Type B pancreatic cell (in vitro differentiated cells): ENCODE measurements at places on chromosomes 3 and 15. TPM values are rescaled to one million over a fixed set of nuclear protein-coding genes. Genes with fewer than 3 reads are reported as not detected.

- H3K4me3 ChIP-seq, result no peak overlapping the region
- peaks cover 12% of the 10 kb centered on the region for H3K4me1 ChIP-seq
- no peak for DNase-seq
- no peak overlapping the region for H3K27ac ChIP-seq
These were observed 1090.9 kb downstream of the TBL1XR1 start for GRCh38 chr3:176106380-176106779.

DNA sequence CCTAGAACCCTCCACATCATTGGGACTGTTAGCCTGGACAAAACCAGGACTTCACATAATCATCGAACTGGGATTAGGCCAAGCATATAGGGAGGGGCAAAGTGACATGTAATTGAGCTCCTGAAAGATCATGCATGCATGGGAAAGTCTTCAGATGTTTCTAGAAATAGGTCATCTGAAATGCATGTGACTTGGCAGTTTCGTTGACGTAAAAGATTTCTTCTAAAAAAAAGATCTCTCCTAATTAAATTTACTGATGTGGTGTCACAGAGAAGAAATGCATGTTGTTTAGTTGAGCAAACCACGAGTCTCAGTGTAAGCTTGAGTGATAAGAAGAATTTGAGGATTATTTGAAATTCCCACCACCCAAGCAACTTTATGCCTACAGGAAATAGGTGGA is 70.0 kb upstream of the LIMD1 start:
- no peaks in the 10 kb centered on the region for H3K27me3 ChIP-seq
- no peak for DNase-seq
- no peak overlapping the region for H3K4me3 ChIP-seq
- H3K4me1 ChIP-seq, result no peaks in the 10 kb centered on the region
- no peak overlapping the region for H3K27ac ChIP-seq
- peaks cover 9% of the 10 kb centered on the region for H3K36me3 ChIP-seq

GRCh38 chr3:195859846-195860411 is 48.2 kb upstream of the MUC4 start:
- no peak overlapping the region for H3K27ac ChIP-seq
- H3K4me1 ChIP-seq, result peaks cover 20% of the 10 kb centered on the region
- no peaks in the 10 kb centered on the region for H3K36me3 ChIP-seq
- no peak for DNase-seq
- H3K27me3 ChIP-seq, result peaks cover 4% of the 10 kb centered on the region

- H3K4me1 ChIP-seq, result peaks cover 3% of the 10 kb centered on the region
- no peaks in the 10 kb centered on the region for H3K36me3 ChIP-seq
- no peak for DNase-seq
These were observed 26.4 kb upstream of the GABPB1 start for GRCh38 chr15:50381438-50381837.

DNA sequence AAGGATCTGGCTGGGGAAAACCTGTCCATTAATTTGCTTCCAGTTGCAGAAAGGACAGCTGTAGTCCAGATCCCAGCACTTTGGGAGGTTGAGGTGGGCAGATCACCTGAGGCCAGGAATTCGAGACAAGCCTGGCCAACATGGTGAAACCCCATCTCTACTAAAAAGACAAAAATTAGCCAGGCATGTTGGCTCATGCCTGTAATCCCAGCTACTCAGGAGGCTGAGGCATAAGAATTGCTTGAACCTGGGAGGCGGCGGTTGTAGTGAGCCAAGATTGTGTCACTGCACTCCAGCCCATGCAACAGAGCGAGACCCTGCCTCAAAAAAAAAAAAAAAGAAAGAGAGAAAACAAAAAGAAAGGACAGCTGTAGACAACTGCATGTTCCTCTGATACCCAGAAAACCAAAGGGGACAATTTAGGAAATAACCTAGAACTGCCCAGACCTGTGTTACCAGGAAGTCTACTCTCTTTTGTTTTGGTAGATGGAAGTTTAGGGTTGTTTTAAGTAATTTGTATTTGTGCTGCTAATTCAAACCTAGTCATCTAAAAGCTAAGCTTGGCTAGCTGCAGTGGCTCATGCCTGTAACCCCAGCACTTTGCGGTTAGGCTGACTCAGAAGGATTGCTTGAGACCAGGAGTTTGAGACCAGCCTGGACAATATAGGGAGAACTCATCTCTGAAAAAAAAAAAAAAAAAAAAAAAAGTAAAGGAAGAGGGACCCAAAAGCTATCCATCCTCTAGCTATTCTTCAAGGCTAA is 22.7 kb downstream of the EXD1 start:
- no peak for DNase-seq
- no peaks in the 10 kb centered on the region for H3K4me1 ChIP-seq
- H3K36me3 ChIP-seq, result no peaks in the 10 kb centered on the region
- H3K27me3 ChIP-seq, result peaks cover 3% of the 10 kb centered on the region
- peak overlapping the region; percentile 61 for H3K27ac ChIP-seq
- H3K4me3 ChIP-seq, result no peak overlapping the region

The PATL2 gene
- 1.0 and 1.2 TPM in 2 replicates for total RNA-seq

GRCh38 chr15:77647961-77648360 is 15.2 kb upstream of the LINGO1 start:
- peaks cover 10% of the 10 kb centered on the region for H3K27me3 ChIP-seq
- H3K27ac ChIP-seq, result no peak overlapping the region
- DNase-seq, result no peak
- H3K4me3 ChIP-seq, result no peak overlapping the region

- H3K4me3 ChIP-seq, result no peak overlapping the region
- peaks cover 19% of the 10 kb centered on the region for H3K4me1 ChIP-seq
- DNase-seq, result no peak
These were observed 93.2 kb upstream of the ARHGEF3 start for GRCh38 chr3:56894881-56895431.

DNA sequence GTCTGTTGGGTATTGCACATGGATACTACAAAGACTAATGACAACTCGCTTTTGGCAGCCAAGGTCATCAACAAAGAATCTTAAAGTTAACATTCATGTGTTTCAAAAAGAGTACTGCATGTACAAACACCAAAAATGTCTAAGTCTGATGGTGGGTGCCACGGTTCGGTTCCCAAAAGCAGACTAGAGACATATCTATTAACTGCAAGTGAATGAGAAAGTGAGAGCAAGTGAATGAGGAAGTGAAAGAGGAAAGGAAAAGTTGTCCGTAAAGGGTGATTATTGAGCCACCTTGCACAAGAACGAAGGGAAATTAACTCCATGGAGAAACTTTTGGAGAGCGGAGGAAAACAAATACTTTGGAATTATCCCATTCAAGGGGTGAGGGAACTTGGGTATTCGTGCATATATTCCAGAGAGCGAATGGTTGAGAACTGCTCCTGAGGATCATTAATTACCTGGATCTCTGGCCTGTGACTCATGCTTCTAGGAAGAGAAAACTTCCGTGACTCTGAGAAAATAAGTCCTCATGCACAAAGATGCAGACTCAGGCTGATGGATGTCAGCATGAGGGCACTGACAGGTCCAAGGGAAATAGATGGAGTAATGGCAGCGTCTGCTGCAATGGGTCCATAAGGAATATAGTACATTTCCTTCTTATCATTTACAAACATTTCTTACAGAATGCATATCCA is 336.5 kb upstream of the TGFBR2 start:
- no peaks in the 10 kb centered on the region for H3K27me3 ChIP-seq
- H3K4me1 ChIP-seq, result peaks cover 18% of the 10 kb centered on the region

GRCh38 chr3:62874711-62875557 is at the start of gene CADPS:
Gene CADPS, minus strand, starts transcription at chr3:62875416. Its CDS starts 387 bp downstream, at chr3:62875029.
- no peaks in the 10 kb centered on the region for H3K36me3 ChIP-seq
- peaks cover 85% of the 10 kb centered on the region for H3K27me3 ChIP-seq
- peaks cover 12% of the 10 kb centered on the region for H3K4me1 ChIP-seq

GRCh38 chr15:64891561-64891960 is 20.1 kb upstream of the ANKDD1A start:
- no peaks in the 10 kb centered on the region for H3K36me3 ChIP-seq
- no peak for DNase-seq
- H3K4me1 ChIP-seq, result peaks cover 39% of the 10 kb centered on the region
- no peaks in the 10 kb centered on the region for H3K27me3 ChIP-seq
- H3K27ac ChIP-seq, result no peak overlapping the region

GRCh38 chr15:54307252-54307902 is 329.1 kb downstream of the UNC13C start:
- H3K27ac ChIP-seq, result no peak overlapping the region
- H3K4me1 ChIP-seq, result no peaks in the 10 kb centered on the region
- H3K27me3 ChIP-seq, result no peaks in the 10 kb centered on the region
- H3K36me3 ChIP-seq, result no peaks in the 10 kb centered on the region
- DNase-seq, result no peak

The ITIH4 gene
- 4.1 and 14.0 TPM in 2 replicates for total RNA-seq

DNA sequence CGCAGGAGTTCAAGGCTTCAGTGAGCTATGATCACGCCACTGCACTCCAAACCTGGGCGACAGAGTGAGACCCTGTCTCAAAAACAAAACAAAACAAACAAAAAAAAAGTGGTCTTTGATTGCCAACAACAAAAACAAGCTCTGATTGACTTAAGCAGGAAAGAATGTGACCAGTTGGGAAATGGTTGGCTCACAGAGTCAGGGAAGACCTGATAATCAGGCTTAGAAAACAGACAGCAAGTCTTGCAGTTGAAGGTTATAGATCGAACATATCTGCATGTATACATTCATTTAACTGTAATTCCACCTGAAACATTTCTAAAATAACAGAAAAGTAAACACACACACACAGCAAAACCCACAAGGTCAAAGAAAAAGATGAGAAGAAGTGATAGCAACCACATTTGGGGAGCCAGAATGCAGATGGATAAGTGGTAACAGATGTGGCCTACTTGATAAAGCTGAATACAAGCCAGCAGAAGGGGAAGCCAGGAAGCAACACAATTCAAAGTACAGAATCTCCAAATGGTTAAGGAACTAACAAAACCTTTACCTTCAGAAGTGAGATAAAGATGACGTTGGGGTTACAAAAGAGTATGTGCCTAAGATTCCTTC is 699.9 kb upstream of the ZNF385D start:
- H3K27ac ChIP-seq, result no peak overlapping the region
- peaks cover 3% of the 10 kb centered on the region for H3K27me3 ChIP-seq
- H3K4me1 ChIP-seq, result peaks cover 16% of the 10 kb centered on the region
- no peak overlapping the region for H3K4me3 ChIP-seq

The DPPA4 gene
- total RNA-seq, result 1.5 and 14.9 TPM in 2 replicates

The DISP2 gene
- total RNA-seq, result 1.5 and 1.8 TPM in 2 replicates

The ADAMTSL3 gene
- 1.9 and 2.4 TPM in 2 replicates for total RNA-seq

GRCh38 chr3:8223766-8224165 is 277.9 kb upstream of the LMCD1 start:
- peaks cover under 1% of the 10 kb centered on the region for H3K4me1 ChIP-seq
- no peaks in the 10 kb centered on the region for H3K27me3 ChIP-seq
- no peaks in the 10 kb centered on the region for H3K36me3 ChIP-seq

- H3K27ac ChIP-seq, result no peak overlapping the region
- H3K36me3 ChIP-seq, result peaks cover 27% of the 10 kb centered on the region
- DNase-seq, result no peak
These were observed 54.6 kb downstream of the CCR4 start for GRCh38 chr3:33006081-33006480.

DNA sequence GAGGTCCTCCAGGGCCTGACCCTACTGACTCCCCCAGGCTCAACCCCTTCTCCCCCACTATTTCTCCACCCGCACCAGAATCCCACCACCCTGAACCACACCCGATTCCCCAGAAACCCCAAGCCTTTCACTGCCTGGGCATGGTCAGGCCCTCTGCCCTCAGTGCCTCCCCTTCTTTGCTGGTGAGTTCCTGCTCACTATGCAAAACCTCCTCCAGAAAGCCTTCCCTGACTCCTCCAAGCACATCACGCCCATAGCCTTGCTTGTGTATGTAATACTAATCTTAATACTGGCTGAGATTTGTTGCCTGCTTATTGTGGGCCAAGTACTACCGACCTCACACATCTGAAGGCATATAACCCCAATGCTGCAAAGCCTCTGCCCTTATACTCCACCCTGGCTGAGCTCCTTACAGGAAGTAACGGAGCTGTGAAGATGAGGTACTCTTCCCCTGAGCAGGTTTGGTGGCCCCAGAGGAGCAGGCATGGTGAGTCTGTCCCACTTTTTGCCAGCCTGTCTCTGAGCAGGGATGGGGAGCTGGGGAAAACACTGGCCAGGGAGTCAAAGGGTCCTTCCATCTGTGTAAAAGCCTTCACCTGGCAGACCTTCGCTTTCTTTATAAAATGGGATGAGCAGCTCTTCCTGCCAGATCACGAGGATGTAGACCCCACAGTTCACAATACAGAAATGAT is 9.5 kb downstream of the RAB6B start:
- H3K27me3 ChIP-seq, result no peaks in the 10 kb centered on the region
- DNase-seq, result no peak
- H3K36me3 ChIP-seq, result peaks cover 3% of the 10 kb centered on the region
- H3K27ac ChIP-seq, result no peak overlapping the region
- no peaks in the 10 kb centered on the region for H3K4me1 ChIP-seq

DNA sequence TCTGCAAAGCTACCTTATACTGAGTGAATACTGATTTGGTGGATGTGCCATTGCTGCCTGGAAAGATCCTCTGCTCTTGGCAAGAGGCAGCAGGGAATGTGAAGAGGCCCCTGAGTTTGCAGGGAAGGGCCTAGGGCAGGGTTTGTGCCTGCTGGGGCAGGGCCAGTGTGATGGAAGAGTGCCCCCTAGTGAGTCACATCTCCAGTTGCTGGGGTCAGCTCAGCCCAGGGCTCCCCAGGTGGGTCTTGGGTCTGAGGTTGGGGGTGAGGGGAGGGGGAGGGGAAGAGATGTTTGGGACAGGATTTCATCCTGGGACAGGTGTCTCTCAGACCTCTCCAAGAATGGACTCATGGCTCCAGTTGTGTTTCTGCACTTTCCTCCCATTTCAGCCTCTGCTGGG is 4.1 kb upstream of the AMOTL2 start:
- no peak for DNase-seq
- no peak overlapping the region for H3K4me3 ChIP-seq
- H3K36me3 ChIP-seq, result no peaks in the 10 kb centered on the region
- H3K4me1 ChIP-seq, result peaks cover 31% of the 10 kb centered on the region
- no peak overlapping the region for H3K27ac ChIP-seq
